Daoy (cell line): ENCODE measurements at places on chromosomes 5 and 9.

DNA sequence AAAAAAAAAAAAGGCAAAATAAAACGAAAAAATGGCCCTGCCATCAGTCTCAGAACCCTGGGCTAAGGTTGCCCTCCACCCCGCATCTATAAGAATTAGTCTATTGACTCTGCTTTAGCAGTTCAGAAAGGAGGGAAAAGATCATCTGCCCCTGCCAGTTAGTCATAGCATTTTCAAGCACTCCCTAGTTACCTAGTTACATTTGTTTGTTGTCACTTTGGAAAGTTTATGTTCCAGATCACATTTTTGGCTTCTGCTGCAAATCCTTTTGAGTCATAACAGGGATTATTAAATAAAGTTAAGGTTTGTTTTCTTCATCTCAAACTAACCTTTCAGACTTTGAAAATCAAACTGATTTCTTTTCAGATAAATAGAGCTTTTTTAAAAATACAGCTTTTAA is 52.1 kb downstream of the AQP7 start:
- DNase-seq: peak; percentile 49

GRCh38 chr5:119358901-119359603 is 3.2 kb downstream of the TNFAIP8 start:
- no peak for DNase-seq

DNA sequence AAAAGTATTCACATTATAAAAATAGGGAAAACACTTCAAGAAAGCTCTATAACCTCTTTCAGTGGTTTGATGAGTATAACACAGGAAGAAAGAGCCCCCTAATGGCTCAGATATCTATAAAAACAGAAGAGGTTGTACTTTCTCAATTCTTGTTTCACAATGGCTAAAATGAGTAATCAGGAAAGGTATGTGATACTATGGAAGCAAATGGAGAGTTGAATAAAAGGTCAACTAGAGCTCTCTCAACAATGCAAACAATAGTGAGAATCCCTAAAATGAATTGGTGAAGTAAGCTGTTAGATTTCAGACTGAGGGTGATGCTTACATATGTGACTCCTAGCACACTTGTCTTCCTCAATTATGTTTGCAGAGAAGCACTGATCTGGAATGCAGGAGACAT is 584.6 kb upstream of the CDH18 start:
- peak; percentile 49 for DNase-seq

DNA sequence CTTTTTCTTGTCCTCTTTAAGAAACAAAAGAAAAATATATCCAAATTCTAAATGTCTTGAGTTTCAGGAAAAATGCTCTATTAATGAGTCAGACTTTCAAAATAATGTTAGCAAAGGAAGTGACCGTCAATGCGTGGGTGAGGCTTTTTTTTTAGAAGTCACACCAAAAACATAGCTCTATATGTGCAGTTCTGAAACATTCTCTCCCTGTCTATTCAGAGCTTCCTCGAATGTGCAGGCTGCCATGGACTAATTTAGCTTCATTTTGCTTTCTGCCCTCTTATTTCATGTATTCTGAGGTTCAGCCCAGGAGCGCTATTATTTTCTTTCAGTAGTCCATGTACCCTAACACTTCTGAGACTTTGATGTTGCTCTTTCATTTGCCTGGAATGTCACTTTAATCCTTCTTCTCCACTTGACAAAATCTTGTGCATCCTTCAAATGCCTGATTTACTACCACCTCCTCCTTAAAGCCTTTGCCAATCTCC is 72.5 kb upstream of the RASA1 start:
- peak; percentile 46 for DNase-seq

DNA sequence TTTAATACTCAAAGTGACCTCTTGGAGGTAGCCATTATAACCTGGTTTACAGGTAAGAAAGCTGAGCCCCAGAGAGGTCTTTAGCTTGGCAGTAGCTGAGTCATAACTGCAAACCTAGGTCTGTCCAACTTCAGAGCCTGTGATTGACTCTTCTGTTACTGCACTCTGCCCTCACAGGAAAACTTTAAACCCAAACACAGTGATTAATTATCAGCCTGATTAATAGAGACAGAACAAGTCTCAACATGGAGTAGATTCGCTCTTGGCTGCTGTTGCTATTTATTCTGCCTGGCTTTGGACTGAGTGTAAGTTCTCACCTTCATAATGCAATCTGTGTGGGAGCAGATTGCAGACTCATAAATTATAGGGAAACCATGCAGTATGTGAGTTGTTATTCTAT is 27.4 kb upstream of the TXN start:
- no peak for DNase-seq

DNA sequence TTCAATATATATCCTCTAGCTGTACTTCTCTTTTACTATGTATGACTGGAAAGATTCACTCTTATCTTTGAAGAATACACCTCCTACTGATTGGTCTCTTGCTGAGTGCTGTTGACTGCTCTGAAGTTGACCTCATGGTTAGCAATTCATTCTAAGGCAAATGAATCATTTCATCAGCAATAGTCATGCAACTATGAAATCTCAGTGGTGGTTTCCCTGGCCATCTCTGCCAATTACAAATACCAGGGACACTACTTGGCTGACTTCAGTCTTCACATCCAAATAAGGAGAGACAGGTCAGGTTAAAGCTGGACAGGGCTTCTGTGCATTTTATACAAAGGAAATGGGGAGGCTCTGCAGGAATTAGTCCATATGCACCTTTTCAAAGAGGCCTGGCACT is 333.5 kb upstream of the ACTBL2 start:
- peak; percentile 94 for DNase-seq

DNA sequence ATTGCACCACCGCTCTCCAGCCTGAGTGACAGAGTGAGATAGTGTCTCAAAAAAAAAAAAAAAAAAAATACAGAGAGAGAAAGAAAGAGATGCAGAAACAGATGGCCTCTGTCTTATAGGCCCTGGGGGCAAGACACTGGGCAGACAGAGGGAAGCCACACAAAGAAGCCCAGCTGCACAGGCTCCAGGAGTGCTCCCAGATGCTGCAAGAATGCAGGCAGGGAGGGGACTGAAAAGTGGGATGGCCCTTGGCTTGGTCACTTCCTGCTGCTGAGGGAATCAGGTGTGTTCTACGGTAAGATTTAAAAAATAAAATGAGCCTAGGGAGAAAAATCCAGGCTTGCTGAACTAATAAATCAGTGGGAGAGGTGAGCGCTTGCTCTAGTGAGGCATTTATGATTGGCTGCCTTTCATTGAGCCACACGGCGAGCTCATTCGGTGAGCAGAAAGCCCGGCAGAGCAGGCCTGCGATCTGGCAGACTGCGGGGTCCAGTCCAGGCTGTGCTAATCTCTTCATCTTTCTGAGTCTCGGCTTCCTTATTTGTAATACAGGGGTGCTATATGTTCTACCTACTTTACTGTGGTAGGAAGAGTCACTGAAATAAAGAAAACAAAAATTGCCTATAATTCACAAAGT is 80.6 kb downstream of the RAD23B start:
- DNase-seq: no peak

DNA sequence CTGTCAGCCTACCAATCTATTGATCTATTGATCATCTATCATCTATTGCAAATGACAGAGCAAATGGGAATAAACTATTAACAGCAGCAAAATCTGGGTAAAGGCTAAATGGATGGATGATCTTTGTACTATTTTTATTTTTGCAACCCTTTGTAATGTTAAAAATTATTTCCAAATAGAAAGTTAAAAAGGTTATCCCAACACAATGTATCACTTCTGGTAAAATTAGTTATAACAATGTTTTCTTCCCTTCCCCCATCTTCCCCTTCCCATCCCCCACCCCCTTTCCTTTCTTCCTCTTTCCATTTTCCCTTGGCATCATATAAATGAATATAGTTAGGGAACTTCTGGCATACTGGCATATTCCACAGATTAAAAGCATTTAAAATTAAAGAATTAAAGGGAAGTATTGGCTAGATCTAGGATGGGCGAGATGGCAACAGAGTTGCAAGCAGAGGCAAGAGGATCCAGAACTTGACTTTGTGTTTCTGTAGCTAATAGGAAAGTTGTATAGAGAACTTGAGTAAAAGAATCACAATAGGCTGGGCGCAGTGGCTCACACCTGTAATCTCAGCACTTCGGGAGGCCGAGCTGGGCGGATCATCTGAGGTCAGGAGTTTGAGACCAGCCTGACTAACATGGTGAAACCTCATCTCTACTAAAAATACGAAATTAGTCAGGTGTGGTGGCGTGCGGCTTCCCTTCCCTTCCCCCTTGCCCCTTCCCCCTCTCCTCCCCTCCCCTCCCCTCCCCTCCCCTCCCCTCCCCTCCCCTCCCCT is 66.6 kb upstream of the TAF11L2 start:
- DNase-seq: no peak

GRCh38 chr5:104612005-104612404 is 1049.4 kb upstream of the NUDT12 start:
- DNase-seq: no peak

DNA sequence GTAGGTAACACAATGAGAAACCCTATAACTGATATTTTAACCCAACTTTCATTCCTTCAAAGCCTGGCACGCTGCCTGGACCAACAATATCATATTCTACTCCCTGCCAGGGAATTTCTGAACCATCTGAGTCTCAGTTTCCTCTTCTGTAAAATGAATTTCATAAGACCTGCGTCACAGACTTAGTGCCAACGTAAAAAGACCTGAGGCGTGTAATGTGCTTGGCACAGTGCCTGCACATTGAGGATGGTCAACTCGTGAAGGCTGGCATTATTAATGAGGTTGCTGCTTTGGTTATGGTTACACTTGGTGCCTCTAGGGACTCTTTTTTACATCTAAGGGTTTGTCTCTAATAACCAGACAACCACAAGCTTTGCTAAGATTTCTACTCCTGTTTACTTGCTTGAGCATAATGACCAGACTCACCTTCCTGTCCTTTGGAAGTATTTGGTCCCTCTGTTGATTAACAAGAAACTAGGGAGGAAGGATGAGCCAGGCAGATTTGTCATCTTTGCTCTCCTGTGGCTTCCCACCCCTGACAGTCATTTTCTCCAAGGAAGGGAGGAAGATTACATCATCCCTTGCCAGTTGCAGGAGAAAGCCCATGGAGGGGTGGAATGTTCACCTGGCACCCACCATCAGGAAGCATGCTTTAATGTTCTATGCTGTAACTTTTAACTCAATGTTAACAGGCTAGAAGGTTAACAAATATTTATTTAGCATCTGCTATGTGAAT is 79.0 kb downstream of the PAPPA start:
- DNase-seq: peak; percentile 72

DNA sequence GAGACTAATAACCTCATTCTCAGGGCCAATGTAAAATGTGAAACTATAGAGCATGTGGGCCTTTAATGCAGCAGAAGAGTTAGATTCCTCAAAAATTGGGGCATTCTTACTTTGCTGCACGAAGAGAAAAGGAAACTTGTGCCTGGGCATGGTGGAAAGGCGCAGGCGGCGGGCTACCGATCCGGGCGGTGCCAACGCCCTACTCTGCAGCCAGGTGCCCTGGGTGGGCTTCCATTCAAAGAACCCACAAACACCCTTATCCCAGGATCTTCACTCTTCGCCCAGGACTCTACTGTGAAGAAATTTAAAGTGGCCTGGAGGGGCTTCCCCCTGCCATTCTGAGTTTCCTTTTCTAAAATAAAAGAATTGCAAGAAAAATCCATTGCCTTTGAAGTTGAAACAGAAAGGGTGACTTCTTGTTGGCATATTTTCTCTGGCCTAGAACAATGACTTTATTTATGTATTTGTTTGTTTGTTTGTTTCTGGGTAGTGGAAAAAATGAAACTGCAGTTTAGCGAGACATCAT is 124.9 kb downstream of the TMEM161B start:
- no peak for DNase-seq

GRCh38 chr9:134099123-134099761 is 31.4 kb upstream of the BRD3 start:
- peak; percentile 42 for DNase-seq

DNA sequence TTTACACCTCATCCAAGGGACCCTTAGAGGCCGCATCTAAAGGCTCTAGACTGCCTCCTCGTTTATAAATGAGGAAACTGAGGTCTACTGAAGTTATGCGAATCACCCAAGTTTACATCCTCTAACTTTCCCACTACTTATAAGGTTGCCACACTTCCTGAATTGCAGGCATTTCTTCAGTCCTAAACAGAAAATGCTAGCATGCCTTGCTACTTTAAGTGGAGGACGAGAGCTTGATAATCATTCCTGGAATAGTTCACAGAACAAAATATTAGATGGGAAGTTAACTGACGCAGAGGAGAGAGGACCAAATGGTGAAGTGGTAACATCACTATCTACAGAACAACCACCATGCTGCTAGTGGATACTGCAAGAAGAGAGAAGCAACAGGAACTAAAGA is 85.8 kb downstream of the GNAQ start:
- DNase-seq: no peak
